ENCODE measurements at places on chromosomes 6 and 20.

DNA sequence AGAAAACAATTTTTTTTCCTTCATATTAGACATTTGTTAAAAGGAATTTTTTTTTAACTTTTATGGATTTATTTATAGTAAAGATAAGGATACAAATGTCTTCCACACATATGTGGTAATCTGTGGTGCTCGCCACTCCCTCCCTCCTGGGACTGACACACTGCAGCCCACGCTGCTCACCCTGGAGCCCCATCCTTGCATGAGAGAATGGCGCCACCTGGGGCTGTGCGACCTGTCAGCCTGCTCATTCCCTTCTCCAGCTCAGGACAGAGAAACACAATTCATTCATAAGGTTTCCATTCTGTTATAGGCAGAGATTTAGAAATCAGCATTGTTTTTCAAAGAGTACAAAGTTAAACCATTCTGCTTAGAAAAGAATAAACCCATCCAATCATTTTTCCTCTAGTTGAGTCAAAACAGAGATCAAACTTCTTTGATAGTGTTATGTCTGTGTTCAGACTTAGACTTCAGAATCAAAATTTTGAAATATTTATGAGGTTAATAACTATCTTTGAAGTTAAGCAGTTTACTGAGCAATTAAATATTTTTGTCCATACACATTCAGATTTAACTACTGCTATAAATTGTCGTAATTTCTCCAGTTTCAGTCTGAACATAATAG lies 42.8 kb upstream of the DYNLRB1 start:
- DNase-seq = peak; percentile 25

DNA sequence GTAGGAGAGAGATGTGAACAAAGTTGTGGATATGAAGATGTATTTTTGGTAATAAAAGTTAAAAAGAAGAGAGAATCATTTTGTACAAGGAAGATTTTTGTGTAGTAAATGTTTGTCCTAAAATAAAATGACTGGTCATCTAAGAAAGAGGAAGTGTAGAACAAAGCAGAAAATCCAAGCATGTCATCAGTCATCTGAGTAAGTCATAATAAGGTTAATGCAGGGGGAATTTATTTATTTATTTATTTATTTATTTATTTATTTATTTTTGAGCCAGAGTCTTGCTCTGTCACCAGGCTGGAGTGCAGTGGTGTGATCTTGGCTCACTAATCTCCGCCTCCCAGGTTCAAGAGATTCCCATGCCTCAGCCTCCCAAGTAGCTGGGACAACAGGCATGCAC lies 15.7 kb upstream of the CGA start:
- no peak for DNase-seq

DNA sequence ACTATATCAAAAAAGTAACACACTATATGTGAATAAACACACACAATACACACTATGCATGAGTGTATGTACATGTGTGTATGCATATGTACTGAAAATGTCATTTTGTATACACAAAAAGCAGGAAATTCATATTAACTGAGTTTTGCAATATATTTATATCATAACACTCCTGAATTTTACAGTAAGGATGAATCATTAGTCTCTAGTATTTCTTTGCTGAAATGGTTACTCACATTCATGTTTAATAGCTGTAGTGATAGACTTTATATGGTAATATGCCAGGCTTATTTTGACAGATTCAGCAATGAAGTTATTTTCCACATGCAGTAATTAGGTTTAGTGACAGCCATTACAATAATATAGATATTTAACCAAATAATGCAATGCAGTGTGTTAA lies 1216.2 kb upstream of the CITED2 start:
- no peak for DNase-seq

GRCh38 chr20:42125426-42125825 lies 507.2 kb upstream of the CHD6 start:
- no peak for DNase-seq

DNA sequence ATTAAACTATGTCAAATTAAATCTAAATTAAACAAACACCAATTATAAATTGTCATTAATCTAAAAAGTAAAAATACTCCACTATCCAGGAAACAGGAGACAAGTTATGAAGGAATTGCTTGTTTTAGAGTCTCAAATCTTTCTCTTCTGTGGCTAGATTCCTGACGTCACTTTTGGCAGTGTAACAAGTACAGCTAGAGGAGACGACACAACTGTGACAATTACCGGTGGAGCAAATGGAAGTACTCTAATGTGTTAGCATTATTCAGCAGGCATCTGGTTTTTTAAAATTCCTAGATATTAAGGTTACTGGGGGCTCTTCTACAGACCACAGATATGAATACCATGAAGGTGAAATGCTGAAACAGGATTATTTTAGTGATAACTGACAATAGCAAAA lies 1042.7 kb downstream of the EPHA7 start:
- DNase-seq = no peak

DNA sequence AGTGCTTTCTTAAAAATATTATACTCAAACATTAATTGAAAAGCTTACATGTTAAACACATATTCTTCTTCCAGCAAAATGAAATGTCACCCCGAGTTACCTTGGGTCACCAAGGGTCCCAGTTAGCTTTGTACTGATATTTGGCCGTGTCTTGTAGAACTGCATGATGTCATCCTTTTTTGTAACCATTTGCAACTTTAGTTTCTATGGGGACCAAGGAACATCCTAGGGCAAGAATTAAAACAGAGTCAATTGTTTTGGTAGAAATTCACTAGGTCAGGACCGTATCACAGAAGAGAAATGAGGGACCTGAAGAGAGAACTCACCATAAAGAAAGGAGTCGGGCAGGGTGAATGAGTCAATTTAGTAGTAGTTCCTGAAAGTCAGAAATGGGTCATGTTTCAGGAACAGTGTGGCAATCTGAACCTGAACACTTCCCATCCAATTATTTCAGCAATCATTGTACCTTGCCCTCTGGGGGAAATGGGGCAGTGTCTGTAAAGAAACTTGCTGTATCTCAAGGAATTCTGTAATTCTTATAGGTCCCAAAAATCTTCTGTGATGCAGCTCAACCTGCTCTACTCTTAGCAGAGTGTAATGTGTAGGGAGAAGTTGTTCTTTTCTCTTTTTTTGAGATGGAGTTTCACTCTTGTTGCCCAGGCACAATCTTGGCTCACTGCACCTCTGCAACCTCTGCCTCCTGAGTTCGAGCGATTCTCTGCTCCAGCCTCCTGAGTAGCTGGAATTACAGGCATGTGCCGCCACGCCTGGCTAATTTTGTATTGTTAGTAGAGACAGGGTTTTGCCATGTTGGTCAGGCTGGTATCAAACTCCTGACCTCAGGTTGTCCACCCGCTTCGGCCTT lies 5.3 kb upstream of the AKAP7 start:
- no peak for DNase-seq
